ENCODE measurements at places on chromosomes 11 and 22.

GRCh38 chr11:119315131-119316015 is 1.6 kb downstream of the MCAM start:
- no peak for DNase-seq

- no peak for DNase-seq
These were observed 153.6 kb upstream of the GRK3 start for GRCh38 chr22:25410849-25411248.

GRCh38 chr11:15926071-15926470 is 430.3 kb downstream of the SOX6 start:
- no peak for DNase-seq

GRCh38 chr11:122102426-122102825 is 13.6 kb downstream of the BLID start:
- DNase-seq: no peak

DNA sequence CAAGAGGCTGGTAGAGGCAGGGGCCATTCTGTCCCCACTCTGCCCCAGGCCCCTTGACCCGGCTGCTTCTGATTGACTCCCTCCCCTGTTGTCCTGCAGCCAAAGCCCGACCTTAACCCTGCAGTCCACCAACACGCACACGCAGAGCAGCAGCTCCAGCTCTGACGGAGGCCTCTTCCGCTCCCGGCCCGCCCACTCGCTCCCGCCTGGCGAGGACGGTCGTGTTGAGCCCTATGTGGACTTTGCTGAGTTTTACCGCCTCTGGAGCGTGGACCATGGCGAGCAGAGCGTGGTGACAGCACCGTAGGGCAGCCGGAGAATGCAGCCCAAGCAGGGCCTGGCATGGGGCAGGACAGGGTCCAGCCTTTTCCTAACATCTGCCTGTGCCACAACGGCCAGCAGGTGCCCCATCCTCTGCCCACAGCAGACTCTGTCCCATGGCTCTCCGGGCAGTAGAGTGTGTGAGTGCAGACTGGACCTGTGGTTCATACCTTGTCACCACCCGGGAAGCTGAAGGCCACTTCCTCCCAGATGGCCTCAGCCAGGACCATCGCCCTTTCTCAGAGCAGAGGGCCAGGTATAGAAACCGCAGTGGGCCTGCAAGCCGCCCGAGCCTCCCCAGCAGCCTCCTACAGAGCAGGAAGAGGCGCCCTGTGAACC is 26.8 kb upstream of the MGAT3 start:
- no peak for DNase-seq

GRCh38 chr22:32528316-32528715 is 53.7 kb downstream of the FBXO7 start:
- no peak for DNase-seq

- peak; percentile 85 for DNase-seq
These were observed 12.3 kb upstream of the TSKU start for GRCh38 chr11:76770642-76771445.

- no peak for DNase-seq
These were observed 19.5 kb downstream of the YPEL4 start for GRCh38 chr11:57630171-57630570.

GRCh38 chr11:123740787-123741158 is 687 bp downstream of the ZNF202 start:
- no peak for DNase-seq

GRCh38 chr11:58787903-58788302 is 56.2 kb upstream of the GLYAT start:
- no peak for DNase-seq

DNA sequence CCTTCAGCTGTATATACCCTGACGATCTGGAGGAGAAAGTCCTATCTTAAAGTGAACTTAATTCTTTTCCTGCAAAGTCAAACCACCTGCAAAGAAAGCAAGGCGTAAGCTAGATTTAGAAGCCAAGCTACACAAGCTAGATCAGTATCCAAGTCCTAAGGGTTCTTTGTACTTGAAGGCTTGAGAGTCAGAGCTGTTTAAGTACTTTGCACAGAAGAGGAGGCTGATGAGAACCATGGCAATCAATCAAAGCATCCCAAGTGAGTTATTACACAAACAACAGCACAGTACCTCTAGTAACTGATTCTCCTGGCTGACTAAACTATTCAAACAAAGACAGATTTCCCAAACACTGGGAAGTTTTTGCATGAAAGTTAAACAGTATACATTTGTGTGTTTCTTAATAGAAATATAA is 1.9 kb downstream of the CDON start:
- DNase-seq: no peak

DNA sequence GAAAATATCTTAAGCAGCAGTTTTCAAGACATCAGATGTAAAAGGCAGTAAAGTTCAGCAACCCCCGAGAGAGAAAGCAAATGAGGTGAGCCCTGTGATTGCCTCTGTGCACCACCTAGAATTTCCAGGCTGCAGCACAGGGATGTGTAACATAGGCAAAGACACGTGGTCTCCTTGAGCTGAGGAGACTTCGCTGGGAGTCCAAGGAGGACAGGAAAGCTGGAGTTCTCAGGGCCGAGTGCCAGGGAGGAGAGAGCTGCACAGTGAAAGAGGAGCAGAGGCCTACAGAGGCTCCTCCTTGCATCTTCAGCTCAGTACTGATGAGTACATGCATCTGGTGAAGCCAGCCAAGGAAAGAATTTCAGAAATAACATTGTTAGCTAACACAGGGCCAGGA is 17.6 kb upstream of the TOLLIP start:
- DNase-seq: no peak

DNA sequence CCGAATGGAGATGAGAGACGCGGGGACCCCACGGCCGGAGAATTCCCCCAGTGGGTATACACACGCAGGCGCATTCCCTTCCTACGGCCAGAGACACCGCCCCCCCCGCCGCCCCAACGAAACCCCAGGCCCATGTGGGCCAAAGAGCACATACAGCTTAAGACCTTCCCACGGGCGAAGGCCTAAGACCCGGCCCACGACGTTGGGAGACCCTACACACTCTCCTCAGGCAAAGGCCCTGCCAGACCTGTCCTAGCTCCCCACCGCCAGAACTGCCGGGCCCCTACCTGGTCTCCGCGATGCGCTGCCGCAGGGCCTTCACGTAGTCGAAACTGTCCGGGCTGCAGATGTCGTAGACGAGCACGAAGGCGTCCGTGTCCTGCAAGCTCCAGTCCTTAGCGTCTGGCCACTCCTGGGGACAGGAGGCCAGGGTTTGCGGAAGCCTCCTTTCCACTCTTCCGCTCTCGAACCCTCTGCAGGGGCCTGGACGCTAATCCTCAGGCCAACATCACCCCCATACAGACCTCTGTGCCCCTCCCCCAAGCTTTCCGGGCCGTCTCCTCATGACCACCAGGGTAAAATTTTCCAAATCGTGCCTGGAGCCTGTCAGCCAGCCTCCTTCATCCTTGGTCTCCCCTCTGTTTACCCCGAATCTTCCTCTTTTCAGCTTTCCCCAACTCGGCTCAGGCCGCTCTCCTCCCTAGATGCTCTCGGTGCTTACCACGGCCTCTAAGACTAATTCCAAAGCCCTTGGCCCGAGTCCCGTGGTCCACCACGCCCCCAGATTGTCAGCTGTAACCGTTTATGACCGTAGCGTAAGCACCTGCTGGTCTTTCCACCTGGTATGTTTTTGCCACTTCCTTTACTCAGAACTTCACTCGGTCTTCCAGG is 1.7 kb downstream of the RASL10A start:
- DNase-seq: no peak
